ENCODE measurements at places on chromosomes 5 and 9.

- DNase-seq = no peak
Observed at GRCh38 chr9:76558465-76558864, 99.5 kb downstream of the GCNT1 start.

DNA sequence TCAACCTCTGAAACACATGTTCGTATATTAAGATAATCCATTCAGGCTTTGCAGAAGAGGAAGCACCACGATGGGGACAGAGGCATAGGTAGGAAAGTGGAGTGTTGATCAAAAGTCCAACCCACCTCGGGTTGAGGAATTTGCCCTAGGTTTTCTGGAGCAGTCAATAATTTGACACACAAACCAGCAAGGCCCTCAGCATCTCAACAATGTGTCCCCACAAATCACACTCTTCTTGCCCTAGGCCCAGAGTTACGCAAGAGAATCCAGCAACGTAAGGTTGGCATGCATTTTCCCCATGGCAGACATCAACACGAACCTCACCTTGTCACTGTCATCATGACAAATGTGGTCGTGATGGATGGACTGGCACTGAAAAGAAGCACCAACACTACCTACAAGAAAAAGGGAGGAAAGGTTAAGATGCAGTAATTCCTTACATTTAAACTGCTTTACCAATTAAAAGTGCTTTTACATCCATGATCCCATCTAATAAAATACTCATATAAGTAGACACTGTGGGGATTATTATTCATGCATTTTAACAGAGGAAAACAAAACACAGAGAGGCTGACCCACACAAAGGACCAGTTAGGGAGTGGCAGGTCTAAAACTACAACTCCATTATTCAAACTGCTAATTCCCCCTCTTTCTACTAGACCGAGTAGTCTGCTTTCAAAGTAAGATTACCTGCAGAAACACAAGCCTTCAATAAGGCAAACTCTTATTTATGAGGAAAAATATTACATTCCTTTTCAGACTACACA, 24.4 kb upstream of the RNF38 start:
- DNase-seq = no peak

DNA sequence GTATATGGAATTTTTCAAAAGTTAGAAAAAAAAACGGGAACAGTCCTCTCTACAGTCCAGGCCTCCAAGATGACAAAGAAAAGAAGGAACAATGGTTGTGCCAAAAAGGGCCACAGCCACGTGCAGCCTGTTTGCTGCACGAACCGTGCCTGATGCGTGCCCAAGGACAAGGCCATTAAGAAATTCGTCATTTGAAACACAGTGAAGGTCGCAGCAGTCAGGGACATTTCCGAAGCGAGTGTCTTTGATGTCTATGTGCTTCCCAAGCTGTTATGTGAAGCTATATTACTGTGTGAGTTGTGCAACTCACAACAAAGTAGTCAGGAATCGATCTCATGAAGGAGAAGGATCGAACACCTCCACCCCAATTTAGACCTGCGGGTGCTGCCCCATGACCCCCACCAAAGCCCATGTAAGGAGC, 37.4 kb downstream of the HMGCR start:
- DNase-seq = no peak

DNA sequence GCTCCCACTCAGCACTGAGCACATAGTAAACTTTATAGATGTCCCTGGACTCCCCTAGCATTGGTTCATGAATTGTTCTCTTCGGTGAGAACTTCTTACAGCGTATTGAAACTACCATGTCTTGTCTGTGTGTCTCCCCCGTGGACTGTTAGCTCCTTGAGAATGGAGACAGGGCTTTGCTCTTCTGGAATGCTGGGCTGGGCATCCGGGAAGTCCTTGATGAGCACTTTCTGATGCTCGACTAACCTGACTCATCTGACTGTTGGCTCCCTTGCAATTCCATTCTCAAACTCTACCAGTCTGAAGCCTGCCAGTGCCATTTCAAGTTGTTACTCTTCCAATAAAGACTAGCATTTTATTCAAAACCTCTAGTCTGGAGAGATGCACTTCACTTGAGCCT, 15.0 kb upstream of the PFDN1 start:
- DNase-seq = no peak

DNA sequence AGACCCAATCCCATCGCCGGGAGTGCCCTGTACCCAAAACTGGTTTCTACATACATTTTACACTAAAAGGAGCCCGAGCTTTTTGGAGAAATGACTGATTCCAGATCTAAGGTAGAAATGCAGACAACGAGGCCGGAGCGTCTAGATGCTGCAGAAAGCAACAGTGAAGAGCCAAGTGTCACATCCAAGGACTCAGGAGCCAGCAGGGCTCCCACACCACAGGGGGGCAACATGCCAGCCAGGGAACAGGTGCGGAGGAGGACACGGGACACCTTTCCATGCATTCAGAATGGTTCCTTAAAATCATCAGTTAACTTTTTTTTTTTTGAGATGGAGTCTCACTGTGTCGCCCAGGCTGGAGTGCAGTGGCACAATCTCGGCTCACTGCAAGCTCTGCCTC, 23.1 kb upstream of the NRARP start:
- DNase-seq = no peak

GRCh38 chr9:123685489-123686083, 244.3 kb downstream of the DENND1A start:
- DNase-seq = no peak

DNA sequence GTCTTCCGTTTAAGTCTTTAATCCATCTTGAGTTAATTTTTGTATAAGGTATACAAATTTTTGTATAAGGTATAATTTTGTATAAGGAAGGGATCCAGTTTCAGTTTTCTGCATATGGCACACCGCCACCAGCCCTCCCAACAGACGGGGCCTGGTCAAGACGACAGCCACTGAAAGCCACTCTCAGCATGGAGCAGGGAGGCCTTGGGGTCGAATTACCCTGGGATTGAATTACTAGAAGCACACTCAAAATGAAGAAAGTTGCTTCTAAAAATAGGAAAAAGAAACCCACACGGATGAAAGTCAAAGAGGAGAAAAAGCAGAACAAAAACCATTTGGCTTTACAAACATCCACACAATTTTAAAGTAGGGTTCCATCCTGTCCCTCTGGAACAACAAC, 586.2 kb upstream of the ADAMTS16 start:
- DNase-seq = no peak

- DNase-seq = no peak
Observed at GRCh38 chr5:69270840-69271239, 36.2 kb downstream of the CDK7 start.

GRCh38 chr9:115593587-115594091, 475.7 kb upstream of the TNC start:
- DNase-seq = peak; percentile 22

DNA sequence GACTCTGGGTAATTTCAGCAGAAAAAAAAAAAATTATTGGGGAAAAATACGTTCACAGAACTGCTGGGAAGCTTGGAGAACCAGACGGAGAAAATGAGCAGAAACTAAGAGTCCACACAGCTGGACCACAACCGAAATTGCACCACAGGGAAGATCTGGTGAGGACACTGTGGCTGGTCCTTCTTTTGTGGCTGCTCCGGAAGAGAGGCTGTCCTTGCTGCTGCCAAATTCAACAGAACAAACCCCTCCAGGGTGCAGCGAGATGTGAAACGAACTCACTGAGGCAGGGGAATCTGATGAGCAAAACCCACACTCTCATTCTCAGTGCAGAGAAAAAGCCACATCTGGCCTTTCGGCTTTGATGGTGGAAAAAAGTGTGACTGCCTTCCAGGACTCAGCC, 200.0 kb downstream of the ACTL7B start:
- DNase-seq = no peak

DNA sequence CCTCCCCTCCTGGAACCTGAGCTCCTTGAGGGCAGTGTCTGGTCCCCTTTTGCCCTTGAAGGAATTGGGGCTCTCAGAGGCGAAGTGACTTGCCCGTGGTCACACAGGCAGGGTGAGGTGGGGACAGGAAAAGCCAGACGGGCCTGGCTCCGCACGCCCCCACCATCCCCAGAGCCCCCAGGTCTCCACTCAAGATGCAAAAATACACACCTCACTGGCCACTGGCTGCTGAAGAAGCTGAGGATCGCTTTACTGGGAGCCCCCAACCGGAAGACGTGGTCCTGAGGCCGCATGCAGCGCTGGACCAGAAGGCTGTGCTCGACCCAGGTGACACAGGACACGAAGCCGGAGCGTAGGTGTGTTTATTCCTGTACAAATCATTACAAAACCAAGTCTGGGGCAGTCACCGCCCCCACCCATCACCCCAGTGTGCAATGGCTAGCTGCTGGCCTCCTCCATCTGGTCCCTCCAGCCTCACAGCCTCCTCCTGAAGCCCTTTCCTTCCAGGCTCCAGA, 7.6 kb upstream of the AK1 start:
- DNase-seq = no peak

DNA sequence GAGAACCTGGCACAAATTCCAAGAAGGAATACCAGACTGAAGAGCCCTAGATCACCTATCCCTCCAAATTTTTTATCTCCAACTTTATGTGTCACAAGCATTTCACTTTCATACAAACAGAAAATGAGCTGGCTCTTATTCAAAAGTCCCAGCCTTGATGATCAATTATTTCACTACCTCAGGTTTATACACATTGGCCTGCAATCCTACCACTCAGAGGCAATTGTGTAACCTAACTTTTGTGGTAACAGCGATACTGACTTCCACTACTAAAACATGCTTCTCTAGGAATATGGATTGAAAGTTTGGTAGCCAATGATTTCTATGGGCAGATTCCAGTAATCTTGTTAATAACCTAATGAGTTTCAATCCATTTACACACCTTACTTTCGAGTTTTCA, 10.5 kb downstream of the RNF38 start:
- DNase-seq = no peak

DNA sequence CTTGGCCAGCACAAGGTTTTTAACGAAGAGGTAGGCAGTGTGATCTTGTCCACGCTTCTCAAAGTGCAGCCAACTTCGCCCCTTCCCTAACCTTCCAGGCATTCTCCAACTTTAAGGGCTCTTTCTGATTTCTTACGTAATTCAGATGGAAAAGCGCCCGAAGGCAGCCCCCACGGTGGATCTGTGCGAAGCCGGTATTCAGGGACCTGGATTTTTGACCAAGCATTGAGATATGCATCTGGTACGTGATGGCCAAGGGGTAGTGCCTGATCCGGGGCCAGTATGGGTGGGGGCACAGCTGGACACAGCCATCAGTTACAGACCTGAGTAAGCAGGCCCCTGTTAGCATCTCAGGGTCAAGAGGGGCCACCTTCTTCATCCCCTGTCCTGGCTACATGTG, 80.0 kb downstream of the AMBP start:
- DNase-seq = no peak

DNA sequence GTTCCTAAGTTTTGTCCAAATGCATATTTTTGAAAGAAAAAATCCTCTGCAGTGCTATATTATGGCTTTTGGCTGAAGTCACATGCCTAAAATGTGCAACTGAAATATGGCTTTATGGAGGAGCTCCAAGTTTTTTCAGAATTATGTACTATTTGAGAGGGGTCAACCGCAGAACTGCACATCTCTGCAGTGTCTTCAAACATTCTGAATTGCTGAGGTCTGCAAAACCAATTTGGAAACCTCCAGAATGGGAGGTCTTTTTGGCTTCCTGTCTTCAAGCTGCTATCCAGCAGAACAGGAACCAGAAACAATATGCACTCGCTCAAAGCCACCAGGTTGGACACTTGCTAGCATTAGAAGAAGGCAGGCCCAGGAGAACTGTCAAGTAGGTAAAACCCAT, 376.0 kb upstream of the PAPPA start:
- no peak for DNase-seq

DNA sequence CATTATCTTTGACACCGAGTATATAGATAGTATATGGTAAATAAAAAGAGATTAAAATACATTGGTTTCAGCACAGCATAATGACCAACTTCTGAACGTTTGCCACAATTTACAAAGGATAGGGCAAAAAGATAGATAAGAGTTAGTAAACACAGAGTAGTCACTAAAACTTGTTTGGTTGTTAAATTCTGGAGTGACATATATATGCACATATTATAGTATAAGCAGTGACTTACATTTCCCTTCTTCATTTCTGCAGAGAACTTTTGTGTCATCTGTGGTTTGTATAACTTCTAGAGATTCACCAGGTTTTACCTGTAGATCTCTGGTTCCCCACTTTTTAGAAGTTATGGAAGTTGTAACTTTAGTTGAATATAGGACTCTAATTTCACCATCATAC, 44.4 kb upstream of the RICTOR start:
- DNase-seq = no peak

DNA sequence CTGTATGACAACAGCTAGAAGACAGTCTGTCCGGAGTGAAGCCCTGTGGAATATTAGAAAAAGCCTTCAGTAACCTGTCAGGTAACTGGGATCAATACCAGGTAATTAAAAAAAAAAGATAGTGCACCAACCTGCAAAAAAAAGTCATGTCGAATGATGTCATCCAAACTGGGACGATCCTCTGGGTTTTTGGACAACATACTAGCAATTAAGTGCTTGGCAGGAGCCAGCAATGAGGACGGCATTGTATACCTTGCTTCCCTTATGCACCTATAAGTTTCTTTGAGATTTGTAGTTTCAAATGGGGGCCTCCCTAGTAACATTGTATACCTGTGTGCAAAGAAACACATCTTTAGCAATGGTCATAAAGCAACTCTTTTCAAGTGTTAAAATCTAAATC, 2.8 kb downstream of the PLK2 start:
- no peak for DNase-seq

Data from SHP77 treated with DMSO at 0.1 percent for 48 hours (cell line).